ENCODE measurements at places on chromosomes 12 and 14.

DNA sequence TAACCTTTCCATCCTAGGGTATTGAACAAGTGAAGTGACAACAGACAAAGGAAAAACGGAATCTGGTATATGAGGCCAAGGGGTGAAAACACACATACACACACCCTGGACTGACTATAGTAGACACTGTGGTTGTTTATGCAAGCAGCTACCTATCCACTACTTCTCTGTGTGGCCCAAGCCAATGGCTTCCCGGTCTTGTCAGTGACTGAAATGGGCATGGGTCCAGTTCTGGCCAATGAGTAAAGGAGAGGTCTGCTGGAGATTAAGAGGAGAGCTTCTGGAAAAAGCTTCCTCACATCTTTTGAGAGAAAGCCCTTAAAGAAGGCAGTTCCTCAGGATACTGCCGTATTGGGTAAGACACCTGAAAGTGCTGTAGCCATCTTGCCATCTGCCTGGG lies 19.3 kb downstream of the MBIP start:
- DNase-seq = no peak

- DNase-seq = peak; percentile 83
Observed at GRCh38 chr12:59699421-59700152, 103.8 kb downstream of the SLC16A7 start.

- DNase-seq = no peak
Observed at GRCh38 chr12:17301544-17301943, 695.6 kb upstream of the LMO3 start.

GRCh38 chr12:131850856-131851559 lies 22.8 kb downstream of the MMP17 start:
- DNase-seq = peak; percentile 45

DNA sequence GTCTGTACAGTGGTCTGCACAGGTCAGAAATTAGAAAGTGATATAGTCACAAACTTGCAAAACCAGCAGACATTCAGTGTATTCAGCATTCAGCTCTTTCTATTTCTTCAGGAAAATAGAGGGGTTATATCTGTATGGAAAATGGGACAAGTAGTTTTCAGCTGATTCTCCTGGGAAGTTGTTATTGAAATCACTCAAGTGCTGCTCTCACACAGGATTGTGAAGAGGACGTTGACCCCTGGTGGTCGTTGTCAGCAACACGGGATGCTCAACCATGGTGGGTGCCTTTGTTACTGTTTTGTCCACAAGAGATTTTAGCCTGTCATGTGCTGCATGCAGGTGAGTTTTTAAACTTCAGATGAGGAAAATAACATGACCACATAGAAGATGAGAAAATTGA lies 981.8 kb downstream of the TMEM121 start:
- no peak for DNase-seq

- DNase-seq = no peak
Observed at GRCh38 chr14:101986953-101987352, 22.6 kb downstream of the DYNC1H1 start.

DNA sequence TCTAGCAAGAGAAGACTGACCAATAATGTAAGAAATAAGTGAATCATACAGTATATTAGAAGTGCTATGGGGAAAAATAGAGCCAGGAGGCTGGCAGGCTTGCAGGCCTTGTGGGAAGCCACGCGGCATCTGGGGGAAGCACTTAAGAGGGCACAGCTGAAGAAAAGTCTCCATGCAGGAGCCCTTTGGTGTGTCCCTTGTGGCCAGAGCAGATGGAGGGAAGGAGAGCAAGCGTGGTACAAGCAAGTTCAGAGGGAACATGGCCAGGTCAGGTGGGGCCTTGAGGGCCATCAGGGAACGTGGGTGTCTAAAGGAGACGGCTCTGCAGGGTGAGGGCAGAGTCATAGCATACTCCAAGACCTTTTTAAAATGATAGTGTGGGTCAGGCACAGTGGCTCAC lies 51.7 kb downstream of the LRRC74A start:
- DNase-seq = no peak

DNA sequence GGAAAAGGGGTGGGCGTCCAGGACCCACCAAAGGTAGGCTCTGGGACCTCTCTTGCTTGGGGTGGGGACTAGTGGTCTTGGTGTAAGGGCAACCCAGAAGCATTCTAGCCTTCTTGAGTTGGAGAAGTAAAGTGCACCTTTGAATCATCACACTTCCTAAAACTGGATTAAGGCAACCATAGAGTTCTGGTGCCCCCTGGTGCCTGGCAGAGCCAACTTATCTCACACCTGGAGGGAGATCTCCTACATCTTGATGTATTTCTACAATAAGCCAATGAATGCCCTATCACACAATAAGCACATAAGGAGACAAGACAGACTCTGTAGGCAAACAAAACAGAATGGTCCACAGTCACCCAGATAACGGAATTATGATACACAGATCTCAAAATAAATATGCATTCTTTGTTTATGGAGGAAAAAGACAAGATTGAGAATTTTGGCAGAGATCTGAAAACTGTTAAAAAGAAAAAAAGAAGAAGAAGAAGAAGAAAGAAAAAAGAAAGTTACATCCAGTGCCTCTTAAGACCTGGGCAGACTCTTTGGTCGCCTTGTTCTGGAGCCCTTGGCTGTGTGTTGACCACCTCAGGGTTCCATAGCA lies 95.9 kb upstream of the PPP2R5C start:
- DNase-seq = no peak
